Astrocyte (in vitro differentiated cells and primary cell): ENCODE measurements at places on chromosomes 4 and X. TPM values are rescaled to one million over a fixed set of nuclear protein-coding genes. Genes with fewer than 3 reads are reported as not detected.

GRCh38 chrX:110001740-110002299 is 1.1 kb upstream of the TMEM164 start:
- H3K4me3 ChIP-seq: peak overlapping the region; percentile 57
- no peak for DNase-seq

DNA sequence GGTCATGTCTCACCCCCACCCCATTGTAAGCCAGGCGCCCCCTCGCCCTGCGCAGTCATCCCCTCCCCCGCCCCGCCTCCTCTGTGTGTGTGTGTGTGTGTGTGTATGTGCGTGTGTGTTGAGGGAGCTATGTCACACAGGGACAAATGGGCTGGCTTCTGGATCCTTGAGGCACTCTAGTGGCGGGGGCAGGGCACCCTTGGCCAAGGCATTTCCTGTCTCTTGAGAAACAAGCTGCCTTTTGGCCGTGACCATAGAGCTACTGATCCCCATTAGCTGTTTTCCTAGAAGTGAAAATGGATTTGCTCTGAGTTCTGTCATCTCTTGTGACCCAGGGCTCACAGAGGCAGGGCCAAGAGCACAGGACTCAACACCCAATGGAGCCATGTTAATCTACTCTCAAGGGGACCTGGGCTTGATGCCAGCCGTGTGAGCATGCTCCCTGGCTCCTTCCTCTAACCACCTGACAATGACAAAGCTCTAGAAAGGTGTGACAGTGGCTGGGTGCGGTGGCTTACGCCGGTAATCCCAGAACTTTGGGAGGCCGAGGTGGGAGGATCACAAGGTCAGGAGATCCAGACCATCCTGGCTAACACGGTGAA is 162.5 kb upstream of the BCOR start:
- no peaks in the 10 kb centered on the region for H3K36me3 ChIP-seq
- peaks cover 14% of the 10 kb centered on the region for H3K4me1 ChIP-seq
- H3K4me3 ChIP-seq: no peak overlapping the region

ARHGAP6 gene
- 0.22 and 0.30 TPM in 2 replicates for total RNA-seq

GRCh38 chrX:31024866-31025265 is 47.0 kb downstream of the FTHL17 start:
- no peaks in the 10 kb centered on the region for H3K27me3 ChIP-seq
- no peak overlapping the region for H3K27ac ChIP-seq
- no peak for DNase-seq
- H3K36me3 ChIP-seq: no peaks in the 10 kb centered on the region

YY2 gene
- 2.0 and 3.4 TPM in 2 replicates for total RNA-seq

- no peaks in the 10 kb centered on the region for H3K27me3 ChIP-seq
- no peak overlapping the region for H3K27ac ChIP-seq
- no peaks in the 10 kb centered on the region for H3K4me1 ChIP-seq
- H3K4me3 ChIP-seq: no peak overlapping the region
- DNase-seq: peak; percentile 32
Observed at GRCh38 chrX:150489359-150490015, 78.9 kb upstream of the MTM1 start.

DNA sequence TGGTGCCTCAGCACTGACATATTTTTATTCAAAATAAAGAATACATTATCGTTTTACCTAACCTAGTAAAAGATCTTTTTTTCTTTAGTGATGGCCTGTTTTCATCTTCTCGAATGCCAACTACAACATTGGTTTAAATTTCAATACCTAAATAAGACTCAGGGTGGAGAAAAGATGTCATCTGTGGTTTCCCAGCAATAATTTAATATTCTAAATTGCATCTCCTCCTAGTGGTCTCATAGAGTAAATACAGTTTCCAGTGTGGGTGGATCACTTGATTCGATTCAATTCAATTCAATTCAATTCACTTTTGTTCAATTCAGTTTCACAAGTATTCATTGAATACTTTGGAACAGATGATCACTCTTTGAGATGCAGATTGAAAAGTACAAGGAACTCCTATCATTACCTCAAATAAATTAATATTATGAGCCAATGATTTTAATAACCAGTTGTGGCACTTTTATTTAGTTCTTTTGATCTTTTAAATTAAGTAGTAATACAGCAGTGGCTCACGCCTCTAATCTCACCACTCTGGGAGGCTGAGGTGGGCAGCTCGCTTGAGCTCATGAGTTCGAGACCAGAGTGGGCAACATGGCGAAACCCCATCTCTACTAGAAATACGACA is 427.2 kb downstream of the FAT4 start:
- no peaks in the 10 kb centered on the region for H3K36me3 ChIP-seq
- H3K27ac ChIP-seq: no peak overlapping the region
- H3K27me3 ChIP-seq: no peaks in the 10 kb centered on the region
- no peak overlapping the region for H3K4me3 ChIP-seq
- H3K4me1 ChIP-seq: peaks cover 6% of the 10 kb centered on the region
- DNase-seq: peak; percentile 21

DNA sequence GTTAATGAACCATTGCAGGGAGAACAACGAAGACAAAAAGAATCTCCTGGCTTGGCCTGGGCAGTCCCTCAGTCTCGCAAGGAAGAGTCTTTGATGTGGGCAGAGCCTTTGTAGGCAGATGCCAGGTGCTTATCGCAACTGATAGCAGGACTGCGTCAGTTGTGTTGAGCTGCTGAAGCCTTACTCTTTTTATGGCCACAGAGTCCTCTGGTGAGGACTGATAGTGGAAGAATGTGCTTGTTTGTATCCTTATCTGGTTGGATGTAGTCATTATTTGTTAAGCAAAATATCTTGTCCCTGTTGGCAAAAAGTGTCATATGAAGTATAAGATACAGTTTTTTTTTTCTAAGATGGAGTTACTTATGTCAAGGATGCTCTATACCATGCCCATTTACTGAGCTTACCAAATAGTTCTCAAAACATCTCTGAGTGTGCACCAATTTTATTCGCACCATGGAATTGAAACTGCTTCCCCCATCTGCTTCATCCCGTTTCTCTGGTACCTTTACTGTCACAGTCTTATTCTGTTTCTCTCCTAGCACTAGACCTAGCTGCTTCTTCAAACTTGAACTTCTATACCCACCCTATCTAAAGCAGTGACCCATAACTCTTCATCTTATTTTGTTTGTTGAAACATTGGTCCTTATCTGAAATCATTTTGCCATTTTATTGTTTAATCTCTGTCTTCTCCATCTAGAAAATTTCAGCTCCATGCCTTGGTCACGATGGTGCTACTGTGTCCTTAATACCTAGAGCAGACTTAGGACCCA is 47.0 kb upstream of the SPRY1 start:
- H3K36me3 ChIP-seq: no peaks in the 10 kb centered on the region
- H3K4me3 ChIP-seq: no peak overlapping the region
- no peaks in the 10 kb centered on the region for H3K27me3 ChIP-seq

ARR3 gene
- not detected in 2 replicates for total RNA-seq

DNA sequence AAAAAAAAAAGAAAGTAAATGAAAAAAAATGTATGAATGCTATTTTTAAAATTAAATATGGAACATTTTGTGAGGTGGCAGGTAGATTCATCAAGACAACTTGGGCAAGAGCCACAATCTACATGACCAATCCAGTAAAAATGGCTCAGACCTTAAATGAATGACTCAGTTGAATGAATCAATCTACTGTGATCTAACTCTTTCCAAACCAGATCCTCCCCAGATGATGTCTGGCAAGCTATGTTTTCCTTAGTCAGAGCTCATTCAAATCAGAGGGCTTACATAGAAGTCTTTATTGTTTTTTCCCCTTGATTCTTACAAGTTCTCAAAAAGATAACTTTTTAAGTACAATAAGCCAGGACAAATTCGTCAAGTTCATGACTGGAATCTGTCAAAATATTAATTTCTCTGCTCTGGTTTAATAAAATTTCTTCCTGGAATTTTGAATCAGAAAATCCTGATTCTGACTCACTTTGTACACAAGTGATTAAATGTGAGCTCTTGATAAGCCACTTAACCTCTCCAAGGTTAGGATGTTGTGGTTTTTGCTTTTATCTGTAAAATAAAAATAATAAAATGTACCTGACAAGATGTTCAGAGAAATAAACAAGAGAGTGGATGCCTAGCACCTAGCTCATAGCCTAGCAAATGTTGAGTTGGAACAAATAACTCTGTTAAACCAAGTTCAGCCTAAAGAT is 105.6 kb upstream of the SMIM31 start:
- H3K4me1 ChIP-seq: peaks cover 10% of the 10 kb centered on the region
- no peak overlapping the region for H3K4me3 ChIP-seq
- H3K36me3 ChIP-seq: no peaks in the 10 kb centered on the region
- H3K27ac ChIP-seq: peak overlapping the region; percentile 78
- H3K27me3 ChIP-seq: no peaks in the 10 kb centered on the region
- DNase-seq: peak; percentile 93

GRCh38 chr4:57355101-57355665 is 245.0 kb upstream of the IGFBP7 start:
- no peaks in the 10 kb centered on the region for H3K4me1 ChIP-seq
- DNase-seq: peak; percentile 31
- H3K27me3 ChIP-seq: no peaks in the 10 kb centered on the region
- H3K36me3 ChIP-seq: no peaks in the 10 kb centered on the region

GRCh38 chr4:101205916-101206315 is 141.4 kb downstream of the PPP3CA start:
- H3K4me1 ChIP-seq: peaks cover 8% of the 10 kb centered on the region

DNA sequence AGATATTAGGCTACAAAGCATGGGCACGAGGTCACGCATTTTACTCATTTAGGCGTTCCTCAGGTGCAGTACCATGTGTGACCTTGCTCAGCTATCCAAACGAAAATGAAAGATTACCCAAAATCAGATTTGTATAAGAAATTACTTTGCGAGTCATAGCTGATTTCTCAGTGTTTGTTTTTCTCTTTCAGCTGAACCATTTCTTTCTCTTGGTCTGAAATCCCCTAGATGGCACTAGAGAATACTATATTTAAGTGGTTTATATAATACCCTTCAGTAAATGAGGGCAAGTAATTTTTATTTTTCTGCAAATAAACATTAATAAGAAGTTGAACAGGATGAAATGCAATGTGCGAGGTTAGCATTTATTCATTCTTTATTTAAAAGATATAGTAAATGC is 496.6 kb downstream of the STIM2 start:
- H3K27ac ChIP-seq: no peak overlapping the region
- no peak for DNase-seq
- no peak overlapping the region for H3K4me3 ChIP-seq
- no peaks in the 10 kb centered on the region for H3K36me3 ChIP-seq
- H3K4me1 ChIP-seq: no peaks in the 10 kb centered on the region
- no peaks in the 10 kb centered on the region for H3K27me3 ChIP-seq

DNA sequence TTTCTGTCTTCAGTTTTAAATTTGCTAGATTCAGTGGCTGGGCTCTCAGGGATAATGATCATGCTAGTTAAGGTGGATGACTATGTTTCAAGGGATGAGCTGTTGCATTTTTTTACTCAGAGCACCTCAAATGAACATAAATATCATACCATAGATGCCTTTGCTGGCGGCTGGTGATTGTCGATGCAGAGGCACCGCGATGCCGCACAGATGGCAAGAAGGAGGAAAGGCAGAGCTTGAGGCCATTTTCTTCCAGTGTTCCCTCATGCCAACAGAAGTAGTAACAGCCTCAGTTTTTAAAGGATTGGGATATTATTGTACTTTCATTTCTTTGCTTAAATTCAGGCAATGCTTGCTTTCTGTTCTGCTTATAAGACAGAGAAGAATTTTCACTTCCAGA is 654.7 kb upstream of the IGFBP7 start:
- H3K27me3 ChIP-seq: no peaks in the 10 kb centered on the region
- H3K4me1 ChIP-seq: no peaks in the 10 kb centered on the region

- no peaks in the 10 kb centered on the region for H3K36me3 ChIP-seq
- no peaks in the 10 kb centered on the region for H3K4me1 ChIP-seq
- H3K4me3 ChIP-seq: no peak overlapping the region
- peak; percentile 31 for DNase-seq
- H3K27ac ChIP-seq: no peak overlapping the region
Observed at GRCh38 chrX:19046343-19047215, 62.7 kb upstream of the PHKA2 start.

DNA sequence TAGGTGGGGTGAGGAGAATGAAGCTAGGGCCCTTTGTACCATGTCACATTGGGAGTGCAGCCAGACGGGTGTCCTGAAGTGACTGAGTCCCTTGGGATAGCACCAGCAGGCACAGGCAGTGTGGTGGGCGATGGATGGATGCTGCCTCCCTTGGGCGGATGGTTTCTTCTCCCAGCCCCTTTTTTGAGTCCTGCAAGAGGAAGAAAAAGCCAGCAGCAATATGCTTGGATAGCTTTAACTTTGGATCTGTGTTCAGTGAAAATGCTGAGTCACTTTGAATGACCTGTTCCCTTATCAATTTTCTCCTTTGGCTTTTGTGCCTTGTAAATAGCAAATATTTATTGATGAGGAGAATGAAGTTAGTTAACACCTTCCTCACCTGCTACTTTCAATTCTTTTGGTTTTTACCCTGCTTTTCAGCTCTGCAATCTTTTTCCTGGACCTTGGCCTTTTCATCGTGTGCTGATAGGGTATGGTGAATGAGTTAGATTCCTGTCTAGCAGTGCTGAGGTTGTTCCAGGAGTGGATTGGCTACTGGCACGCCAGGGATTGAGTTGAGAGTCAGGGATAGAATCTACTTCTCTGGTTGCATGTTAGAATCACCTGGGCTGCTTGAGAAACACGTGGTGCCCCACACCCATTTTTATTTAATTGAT is 10.2 kb downstream of the DCUN1D4 start:
- no peak overlapping the region for H3K27ac ChIP-seq
- peak; percentile 18 for DNase-seq
- H3K27me3 ChIP-seq: no peaks in the 10 kb centered on the region

GRCh38 chr4:97593248-97593647 is 550.0 kb downstream of the STPG2 start:
- H3K4me1 ChIP-seq: no peaks in the 10 kb centered on the region
- no peak for DNase-seq
- no peak overlapping the region for H3K27ac ChIP-seq
- no peaks in the 10 kb centered on the region for H3K36me3 ChIP-seq
- H3K27me3 ChIP-seq: no peaks in the 10 kb centered on the region

HTN1 gene
- total RNA-seq: not detected in 2 replicates

GRCh38 chrX:32514986-32515385 is 696.4 kb downstream of the DMD start:
- H3K27ac ChIP-seq: no peak overlapping the region
- no peaks in the 10 kb centered on the region for H3K4me1 ChIP-seq
- H3K36me3 ChIP-seq: no peaks in the 10 kb centered on the region
- H3K4me3 ChIP-seq: no peak overlapping the region
- no peaks in the 10 kb centered on the region for H3K27me3 ChIP-seq
- DNase-seq: no peak

HOPX gene
- 0.94 and 1.7 TPM in 2 replicates for total RNA-seq

GRCh38 chr4:152880263-152880662 is 55.9 kb upstream of the FHDC1 start:
- no peaks in the 10 kb centered on the region for H3K27me3 ChIP-seq
- H3K27ac ChIP-seq: no peak overlapping the region
- peaks cover 4% of the 10 kb centered on the region for H3K36me3 ChIP-seq
- H3K4me3 ChIP-seq: no peak overlapping the region

ADGRG4 gene
- total RNA-seq: 0.14 and 0.19 TPM in 2 replicates

CDKN2AIP gene
- total RNA-seq: 9.6 and 11.6 TPM in 2 replicates

DNA sequence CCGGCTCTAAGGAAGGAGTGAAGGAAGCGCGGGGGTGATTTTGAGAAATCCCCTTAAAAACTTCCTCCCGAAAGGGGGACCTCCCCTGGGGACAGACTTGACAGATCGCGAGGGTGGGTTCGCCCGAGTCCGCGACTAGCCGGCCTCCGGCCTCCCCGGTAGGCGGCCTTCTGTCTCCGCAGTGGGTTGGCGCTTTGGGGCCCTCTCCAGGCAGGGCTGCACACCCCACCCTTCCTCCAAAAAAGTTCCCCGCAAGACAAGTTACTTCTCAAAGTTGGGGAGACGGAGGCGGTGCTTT is 24.8 kb downstream of the HOPX start:
- H3K27ac ChIP-seq: no peak overlapping the region
- H3K27me3 ChIP-seq: peaks cover 27% of the 10 kb centered on the region
- peaks cover 16% of the 10 kb centered on the region for H3K4me1 ChIP-seq

SHROOM4 gene
- 7.0 and 7.6 TPM in 2 replicates for total RNA-seq
